Activated naive CD4-positive, alpha-beta T cell (primary cell): ENCODE measurements at places on chromosomes 1 and 21.

DNA sequence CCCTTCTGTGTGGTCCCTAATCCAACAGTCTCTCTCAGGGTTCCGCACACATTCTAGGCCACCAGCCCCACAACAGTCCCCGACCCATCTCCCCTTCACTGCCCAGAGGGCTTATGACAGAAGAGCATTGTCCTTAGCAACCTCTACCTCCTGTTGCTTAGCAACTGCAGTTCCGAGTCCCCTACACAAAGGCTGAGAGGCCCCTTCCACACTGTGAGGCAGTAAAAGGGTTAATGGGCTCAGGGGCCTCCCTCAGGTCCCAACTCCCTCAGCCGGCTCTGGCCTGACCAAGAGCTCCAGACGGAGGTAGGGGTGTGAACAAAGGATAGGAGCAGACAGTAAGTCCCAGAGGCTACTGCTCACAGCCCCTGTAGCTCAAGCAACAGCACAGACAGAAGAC is 4.3 kb downstream of the IGSF9 start:
- no peak for DNase-seq

GRCh38 chr1:172533513-172534151 is 682 bp downstream of the SUCO start:
- DNase-seq = no peak

GRCh38 chr1:165924117-165924516 is 96.7 kb downstream of the UCK2 start:
- no peak for DNase-seq

- DNase-seq = no peak
Observed at GRCh38 chr1:66464802-66465201, 69.2 kb upstream of the SGIP1 start.

- DNase-seq = peak; percentile 70
Observed at GRCh38 chr1:155989242-155990004, 11.1 kb upstream of the ARHGEF2 start.

DNA sequence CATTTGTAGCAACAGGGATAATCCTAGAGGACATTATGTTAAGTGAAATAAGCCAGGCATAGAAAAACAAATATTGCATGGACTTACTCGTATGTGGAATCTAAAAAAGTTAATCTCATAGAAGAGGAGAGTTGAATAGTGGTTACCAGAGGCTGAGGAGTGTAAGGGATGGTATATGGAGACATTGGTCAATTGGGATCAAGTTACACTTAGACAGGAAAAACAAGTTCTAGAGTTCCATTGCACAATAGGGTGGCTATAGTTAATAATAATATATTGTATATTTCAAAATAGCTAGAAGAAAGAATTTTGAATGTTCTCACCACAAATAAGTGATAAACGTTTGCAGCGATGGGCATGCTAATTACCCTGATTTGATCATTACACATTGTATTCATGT is 354.6 kb downstream of the SEC16B start:
- no peak for DNase-seq

DNA sequence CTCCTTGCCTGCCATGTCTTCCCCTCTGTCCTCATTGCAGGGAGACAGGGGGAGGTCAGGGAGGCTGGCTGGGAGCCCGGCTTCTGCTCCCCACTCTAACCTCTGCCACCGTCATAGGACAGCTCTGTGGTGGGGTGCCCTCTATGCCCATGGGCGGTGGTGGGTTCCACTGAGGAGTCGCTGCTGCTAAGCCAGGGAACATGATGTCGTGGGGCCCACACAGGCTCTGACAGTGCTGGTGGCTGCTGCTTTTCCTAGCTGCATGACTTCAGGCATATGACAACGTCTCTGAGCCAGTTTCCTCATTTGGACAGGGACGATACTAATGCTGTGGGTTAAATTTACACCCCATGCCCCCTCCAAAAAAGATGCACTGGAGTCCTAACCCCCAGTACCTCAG is 14.7 kb downstream of the KCNA10 start:
- DNase-seq = no peak

GRCh38 chr21:45317398-45318145 is 29.9 kb upstream of the POFUT2 start:
- no peak for DNase-seq

DNA sequence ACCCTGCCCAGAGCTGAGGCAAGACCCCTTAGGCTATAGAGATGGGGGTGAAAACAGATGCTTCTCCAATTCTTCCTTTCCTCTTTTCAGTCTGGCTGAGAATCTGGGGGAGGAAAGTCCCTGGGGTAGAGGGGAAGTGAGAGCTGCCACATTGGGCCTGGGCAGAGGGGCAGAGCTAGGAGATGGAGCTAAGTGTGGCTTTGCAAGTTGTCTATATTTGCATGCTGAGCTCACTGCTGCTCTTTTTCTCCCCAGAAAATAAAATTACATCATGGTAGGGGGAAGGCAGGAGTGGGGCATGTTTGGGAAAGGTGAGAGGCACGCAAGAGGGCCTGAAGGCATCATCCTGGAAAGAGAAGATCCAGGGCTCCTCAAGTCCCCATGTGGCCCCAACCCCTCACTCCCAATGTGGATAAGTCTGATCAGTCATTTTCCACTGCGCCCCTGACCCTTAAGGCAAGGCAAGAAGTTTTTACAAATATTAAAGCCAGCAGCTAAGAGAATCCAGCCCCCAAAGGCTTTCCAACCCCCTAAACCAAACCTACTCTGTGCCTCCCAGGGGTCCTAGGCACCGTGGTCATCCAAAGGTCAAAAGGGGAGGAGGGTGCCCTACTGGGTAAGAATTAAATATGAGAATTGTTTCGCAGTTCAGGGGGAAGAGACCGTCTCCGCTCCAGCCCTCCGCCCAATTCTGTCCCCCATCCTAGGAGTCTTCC is 500 bp upstream of the PEA15 start:
- no peak for DNase-seq

DNA sequence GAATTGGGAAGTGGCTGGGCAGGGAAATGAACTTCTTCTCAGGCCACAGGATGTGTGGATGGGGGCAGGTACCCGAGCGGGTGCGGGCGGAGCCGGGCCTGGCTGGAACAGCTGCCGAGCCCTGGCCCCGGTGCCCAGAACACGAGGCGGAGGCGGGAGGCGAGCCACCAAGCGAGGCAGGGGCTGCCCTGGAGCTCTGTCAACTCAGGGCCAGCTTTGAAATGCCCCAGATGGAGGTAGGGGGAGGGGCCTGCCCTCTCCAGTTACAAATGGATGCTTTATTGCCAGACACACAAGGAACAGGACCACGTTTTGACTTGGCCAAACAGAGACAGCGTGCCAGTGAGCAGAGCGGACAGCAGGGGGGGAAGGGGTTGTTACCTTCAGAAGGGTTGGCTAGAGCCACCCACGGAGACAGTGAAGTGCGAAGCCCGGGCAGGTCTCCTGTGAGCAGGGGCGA is 240.4 kb downstream of the SDCCAG8 start:
- no peak for DNase-seq

GRCh38 chr1:94100129-94100784 is 20.7 kb downstream of the ABCA4 start:
- DNase-seq = no peak

- DNase-seq = peak; percentile 84
Observed at GRCh38 chr1:151540021-151540981, at the start of gene TUFT1. TUFT1 (plus strand) TSS chr1:151540309; CDS start chr1:151540367, 58 bp downstream.

GRCh38 chr1:205060746-205061145 is 17.7 kb downstream of the CNTN2 start:
- no peak for DNase-seq

DNA sequence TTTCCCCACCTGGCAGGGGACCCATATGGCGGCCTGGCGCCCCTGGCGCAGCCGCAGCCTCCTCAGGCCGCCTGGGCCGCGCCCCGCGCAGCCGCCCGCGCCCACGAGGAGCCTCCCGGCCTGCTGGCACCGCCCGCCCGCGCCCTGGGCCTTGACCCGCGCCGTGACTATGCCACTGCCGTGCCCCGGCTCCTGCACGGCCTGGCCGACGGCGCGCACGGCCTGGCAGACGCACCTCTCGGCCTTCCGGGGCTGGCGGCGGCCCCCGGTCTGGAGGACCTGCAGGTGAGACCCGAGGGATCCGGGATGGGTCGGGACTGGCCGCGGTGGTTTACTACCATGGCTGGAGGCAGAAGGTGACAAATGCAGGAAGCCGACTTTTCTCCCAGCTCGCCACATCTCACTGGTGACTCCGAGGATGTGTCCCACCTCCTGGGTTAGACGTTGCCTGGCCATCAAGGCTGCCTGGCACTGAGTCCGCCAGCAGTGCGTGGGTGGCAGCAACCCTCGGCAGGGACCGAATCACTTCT is 1.1 kb downstream of the TFAP2E start:
- DNase-seq = no peak

- no peak for DNase-seq
Observed at GRCh38 chr1:179167418-179167777, 62.1 kb downstream of the ABL2 start.

DNA sequence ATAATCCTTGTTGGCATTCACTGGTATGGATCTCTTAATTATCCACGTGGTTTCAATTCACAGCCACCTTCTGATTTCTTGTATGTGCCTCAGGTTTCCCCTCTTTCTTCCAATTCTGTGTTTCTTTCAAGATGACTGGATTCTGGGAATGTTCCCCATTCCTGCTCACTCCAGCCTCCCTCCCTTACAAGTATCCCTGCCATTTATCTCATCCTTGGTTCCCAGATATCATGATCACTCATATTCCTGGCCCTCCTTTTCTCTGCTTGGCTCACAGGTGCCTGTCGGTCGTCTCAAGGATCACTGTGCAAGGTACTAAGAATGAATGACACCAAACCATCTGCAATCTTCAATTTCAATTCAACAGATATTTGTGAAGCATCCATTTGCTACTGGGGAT is 279.2 kb downstream of the ASTN1 start:
- no peak for DNase-seq

- DNase-seq = no peak
Observed at GRCh38 chr1:185393815-185394214, 76.8 kb upstream of the IVNS1ABP start.

DNA sequence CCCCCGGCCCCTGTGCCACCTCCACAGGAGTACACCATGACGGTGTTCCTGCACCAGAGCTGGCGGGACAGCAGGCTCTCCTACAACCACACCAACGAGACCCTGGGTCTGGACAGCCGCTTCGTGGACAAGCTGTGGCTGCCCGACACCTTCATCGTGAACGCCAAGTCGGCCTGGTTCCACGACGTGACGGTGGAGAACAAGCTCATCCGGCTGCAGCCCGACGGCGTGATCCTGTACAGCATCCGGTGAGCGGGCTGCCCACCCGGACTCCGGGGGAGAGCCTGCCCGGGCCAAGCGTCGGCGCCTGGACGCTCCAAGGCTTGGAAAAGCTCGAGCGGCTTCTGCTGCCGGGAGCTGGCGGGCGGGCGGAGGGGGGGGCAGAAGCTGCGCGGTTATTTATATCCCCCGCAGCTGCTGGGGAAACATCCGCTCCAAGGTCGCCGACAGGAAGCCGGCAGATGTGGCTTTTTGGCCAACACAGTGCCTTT is 6.4 kb downstream of the GABRD start:
- no peak for DNase-seq

DNA sequence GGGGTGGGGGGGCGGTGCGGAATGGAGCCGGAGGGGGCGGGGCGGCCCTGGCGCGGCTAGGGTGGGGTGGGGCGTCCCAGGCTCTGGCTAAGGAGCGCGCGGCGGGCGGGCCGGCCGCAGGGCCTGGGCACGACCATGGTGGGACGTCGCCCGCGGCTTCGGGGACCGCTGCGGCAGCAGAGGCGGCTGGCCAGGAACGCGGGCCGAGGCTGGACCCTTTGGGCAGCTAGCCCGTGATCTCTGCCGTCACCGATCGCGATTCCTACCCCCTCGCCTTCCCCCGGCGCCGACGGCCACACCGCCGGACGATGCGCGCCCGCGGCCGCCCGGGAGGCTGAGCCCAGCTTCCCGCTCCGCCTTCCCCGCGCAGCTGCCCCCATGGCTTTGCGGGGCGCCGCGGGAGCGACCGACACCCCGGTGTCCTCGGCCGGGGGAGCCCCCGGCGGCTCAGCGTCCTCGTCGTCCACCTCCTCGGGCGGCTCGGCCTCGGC is at the start of gene MAP3K21:
Gene MAP3K21, plus strand, starts transcription at position 74 of the 491 bp plus-strand sequence. Its CDS starts 305 bp downstream, at position 379.
- no peak for DNase-seq

GRCh38 chr1:198633675-198634121 is 5.1 kb upstream of the PTPRC start:
- DNase-seq = no peak

DNA sequence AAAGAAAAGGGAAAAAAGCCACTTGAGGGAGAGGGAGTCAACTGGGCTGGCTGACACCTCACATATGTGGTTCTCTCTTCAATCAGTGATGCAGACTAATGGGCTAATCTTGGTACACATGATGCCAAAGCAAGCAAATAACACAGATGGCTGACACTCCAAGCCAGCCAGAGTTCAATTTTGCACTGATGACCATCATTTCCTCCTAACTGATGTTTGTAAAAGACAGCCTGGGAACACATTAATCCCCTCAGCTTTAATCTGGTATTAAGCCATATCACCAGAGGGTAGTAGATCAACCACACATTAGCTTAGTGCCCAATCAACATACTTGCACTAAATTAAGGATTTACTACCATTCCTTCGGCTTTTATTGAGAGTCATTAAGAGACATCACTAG is 2.8 kb downstream of the VPS72 start:
- DNase-seq = no peak

DNA sequence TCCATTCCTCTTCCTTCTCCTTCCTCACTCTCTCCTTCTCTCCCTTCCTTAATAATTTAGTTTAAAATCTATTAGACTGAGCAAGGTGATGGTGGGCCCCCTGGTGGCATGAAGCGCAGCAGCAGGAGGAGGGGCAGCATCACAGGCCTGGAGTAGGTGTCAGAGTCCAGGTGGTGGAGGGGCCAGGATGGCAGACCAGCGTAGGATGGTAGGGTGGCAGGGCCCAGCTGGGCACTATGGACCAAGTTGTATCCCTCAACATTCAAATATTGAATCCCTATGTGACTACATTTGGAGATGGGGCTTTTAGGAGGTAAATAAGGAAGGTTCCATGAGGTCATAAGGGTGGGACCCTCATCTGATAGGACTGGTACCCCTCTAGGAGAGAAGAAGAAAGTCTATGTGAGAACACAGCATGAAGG is 61.0 kb downstream of the WDR4 start:
- peak; percentile 55 for DNase-seq

GRCh38 chr1:67615886-67616285 is 69.1 kb upstream of the GADD45A start:
- no peak for DNase-seq

- no peak for DNase-seq
Observed at GRCh38 chr1:213676736-213677135, 311.0 kb upstream of the PROX1 start.

- no peak for DNase-seq
Observed at GRCh38 chr1:179036844-179037465, 11.3 kb downstream of the FAM20B start.
